ELR (cell line): ENCODE measurements at places on chromosomes 5 and 9.

DNA sequence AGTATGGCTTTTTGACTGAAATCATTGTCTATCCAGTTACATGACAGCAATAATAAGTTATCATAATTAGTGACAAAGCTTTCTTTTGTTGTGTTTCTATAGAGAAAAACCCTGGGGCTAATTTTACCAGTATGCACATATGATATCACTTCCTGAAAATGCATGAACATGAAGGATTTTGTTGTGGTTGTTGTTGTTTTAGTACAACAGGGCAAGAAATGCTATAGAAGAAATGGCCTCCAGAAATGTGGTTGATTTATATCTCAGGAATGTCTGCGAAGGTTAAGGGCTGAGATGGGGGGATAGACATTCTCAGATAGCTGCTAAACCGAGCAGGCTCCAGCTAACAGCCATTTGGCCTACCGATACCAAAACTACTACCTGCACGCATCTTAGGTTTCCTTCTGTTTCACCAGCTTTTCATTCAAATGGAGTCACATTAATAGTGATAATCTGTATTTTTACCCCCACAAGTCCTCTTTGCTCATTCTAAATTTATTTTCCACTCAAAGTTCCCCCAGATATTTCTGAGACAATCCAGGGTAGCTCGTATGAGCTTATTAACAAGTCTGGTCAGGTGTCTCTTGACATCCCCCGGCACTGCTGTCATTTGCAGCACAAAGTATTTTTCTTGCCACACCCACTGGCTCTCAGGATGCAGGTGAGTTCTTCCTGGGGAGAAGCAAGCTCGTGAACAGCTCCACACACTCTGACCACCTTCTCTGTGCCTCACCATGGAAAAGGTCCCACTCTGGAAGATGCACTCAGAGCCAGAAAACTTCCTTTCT, 232.4 kb upstream of the GAS1 start:
- DNase-seq, result peak; percentile 71

- peak; percentile 97 for DNase-seq
Observed at GRCh38 chr5:168314735-168315411, 23.4 kb downstream of the WWC1 start.

GRCh38 chr5:113232221-113232620, 202.6 kb downstream of the TSSK1B start:
- DNase-seq, result no peak

DNA sequence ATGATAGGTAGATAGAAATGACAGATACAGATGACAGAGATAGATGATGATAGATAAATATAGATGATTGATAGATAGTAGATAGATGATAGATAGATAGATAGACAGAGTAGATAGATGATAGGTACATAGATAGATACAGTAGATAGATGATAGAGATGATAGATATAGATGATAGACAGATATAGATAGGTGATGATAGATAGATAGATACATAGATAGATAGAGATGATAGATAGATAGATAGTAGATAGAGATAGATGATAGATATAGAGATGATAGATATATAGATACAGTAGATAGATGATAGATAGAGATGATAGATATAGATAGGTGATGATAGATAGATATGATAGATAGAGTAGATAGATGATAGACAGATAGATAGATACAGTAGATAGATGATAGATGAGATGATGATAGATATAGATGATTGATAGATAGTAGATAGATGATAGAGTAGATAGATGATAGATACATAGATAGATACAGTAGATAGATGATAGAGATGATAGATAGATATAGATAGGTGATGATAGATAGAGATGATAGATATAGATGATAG, 95.7 kb upstream of the SMIM23 start:
- DNase-seq, result no peak

DNA sequence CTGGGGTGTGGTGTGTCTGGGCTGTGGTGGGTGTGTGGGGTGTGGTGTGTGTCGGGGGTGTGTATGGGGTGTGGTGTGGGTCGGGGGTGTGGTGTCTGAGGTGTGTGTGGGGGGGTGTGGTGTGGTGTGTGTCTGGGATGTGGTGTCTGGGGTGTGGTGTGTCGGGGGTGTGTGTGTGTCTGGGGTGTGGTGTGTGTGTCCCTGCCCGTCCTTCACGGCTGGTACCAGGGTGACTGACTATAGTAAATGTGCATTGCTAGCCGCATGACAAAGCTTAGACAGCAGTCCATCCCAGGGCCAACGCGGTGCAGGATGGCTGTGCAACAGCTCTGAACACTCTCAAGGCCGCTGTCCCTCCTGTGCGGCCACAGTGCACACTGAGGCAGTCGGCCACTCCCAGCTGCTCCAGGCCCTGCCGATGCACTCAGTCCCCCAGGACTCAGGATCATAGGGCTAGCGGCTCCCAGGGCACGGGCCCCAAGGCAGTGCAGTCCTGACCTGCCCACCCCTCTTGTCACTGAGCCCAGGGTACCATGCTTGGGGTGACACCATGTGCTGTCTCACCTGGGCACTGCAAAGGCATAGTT, 54.0 kb downstream of the SECISBP2 start:
- DNase-seq, result peak; percentile 9

- DNase-seq, result peak; percentile 22
Observed at GRCh38 chr9:130626249-130626996, 38.0 kb upstream of the PRDM12 start.

DNA sequence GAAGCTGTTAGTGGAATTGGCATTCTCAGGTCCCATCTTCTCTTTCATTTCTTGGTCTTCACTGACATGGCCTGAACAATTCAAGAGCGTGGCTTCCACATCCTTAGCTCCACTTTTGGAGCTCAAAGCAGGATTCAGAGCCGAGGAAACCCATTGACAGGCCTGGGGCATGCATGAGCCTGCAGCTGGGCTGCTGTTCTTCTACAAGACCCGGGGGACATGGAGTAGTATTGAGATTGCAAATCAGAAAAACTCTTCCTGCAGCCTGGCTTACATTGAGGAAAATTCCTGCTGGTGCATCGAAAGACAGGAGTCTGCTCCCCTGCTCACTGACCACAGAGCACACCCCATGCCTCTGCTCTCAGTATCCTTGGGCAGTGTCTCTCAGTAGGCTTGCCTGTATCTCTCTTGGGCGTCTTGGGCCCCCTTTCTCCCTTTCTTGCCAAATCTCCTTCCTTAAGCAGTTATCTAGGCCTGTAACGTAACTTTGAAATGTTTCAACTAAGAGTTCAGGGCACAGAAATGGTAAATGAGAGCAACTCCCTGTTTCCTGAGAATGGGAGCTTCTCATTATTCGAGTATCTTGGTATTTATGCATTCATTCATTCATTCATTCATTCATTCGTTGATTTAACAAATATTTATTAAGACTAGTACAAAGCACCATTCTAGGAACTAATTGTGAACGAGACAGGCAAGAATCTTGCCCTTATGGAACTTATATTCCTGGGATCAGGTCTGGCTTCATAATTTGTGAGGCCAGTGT, 603.6 kb upstream of the CLINT1 start:
- no peak for DNase-seq

- DNase-seq, result no peak
Observed at GRCh38 chr5:159052401-159053011, 47.2 kb downstream of the EBF1 start.

- DNase-seq, result no peak
Observed at GRCh38 chr5:849651-850301, 1.0 kb downstream of the ZDHHC11 start.
